ENCODE measurements at places on chromosomes 12 and 14.

DNA sequence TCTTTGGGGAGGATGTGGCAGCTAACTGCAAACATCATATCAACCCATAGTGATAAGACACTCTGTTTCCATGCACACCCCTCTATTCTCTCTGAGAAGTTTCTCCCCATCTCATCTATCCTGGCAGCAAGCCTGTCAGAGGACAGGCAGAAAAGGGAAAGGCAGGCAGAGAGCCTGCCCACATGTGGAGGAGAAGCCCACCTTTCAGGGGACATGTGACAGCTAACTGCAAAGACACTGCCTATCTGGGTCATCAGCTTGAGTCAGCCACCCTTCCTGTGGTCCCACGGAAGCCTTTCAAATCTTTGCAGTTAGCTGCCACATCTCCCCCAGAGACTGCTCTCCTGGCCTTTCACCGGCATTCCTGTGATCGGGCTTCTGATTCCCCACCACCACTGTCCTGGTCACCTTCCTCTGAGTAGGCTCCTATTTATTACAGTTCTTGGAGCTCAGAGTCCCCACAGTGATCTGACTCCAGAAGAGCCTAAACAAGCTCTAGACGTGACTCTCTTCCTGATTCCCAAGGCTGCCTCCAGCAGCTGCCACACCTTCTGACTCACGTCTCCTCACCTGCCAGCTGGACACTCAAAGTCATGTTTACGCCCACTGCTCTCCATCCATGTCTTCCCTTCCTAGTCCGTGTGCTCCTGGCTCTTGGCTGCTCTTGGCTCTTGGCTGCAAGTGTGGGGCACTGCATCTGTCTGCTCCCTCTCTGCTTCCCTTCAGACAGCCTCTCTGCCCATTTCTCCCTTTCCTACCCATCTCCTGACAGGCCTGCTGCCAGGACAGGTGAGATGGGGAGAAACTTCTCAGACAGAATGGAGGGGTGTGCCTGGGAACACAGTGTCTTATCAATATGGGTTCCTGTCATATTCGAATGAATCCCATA, 7.5 kb upstream of the KRT1 start:
- no peak for DNase-seq

DNA sequence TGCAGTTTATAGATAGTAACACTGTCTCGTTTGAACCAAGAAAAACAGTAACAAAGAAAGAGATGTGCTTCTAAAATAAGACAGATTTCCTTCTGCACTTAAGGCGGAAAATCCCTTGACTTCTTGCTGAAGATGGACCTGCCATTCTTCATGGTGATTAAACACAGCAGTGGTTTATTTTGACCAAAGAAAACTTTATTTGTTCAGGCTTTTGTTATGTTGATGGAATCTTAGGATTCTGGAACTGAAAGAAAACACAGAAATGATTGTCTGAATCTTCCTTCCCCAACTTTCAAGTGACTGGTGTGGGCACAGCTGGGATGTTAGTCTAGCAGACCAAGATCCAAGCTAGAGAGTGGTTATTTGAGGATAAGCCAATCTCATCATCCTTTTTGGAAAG, 72.2 kb downstream of the DACT1 start:
- no peak for DNase-seq

DNA sequence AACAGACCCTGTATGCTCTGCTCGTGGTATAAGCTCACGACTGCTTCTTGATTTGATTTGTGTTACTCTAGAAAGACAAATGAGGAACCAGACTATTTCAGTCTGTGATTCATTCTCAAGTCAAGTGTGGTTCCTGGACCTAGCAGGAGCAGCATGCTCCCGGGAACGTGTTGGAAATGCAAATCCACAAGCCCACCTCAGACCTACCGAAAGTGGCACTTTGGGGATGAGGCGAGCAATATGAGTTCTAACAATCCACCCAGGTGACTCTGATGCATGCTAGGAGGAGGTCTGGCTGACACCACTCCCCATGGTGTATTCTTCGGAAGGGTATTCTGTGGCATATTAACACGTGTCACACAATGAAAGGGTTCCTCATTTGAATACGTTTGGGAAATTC, 59.5 kb upstream of the TMX1 start:
- DNase-seq = no peak

GRCh38 chr12:109302358-109302757, 6.7 kb downstream of the FOXN4 start:
- DNase-seq = no peak

- no peak for DNase-seq
Measured at GRCh38 chr14:106277503-106277902, 751.1 kb downstream of the TMEM121 start.

GRCh38 chr12:104751120-104751519, 207.0 kb downstream of the SLC41A2 start:
- DNase-seq = no peak

- no peak for DNase-seq
Measured at GRCh38 chr14:104602933-104603325, 1.6 kb downstream of the TMEM179 start.

DNA sequence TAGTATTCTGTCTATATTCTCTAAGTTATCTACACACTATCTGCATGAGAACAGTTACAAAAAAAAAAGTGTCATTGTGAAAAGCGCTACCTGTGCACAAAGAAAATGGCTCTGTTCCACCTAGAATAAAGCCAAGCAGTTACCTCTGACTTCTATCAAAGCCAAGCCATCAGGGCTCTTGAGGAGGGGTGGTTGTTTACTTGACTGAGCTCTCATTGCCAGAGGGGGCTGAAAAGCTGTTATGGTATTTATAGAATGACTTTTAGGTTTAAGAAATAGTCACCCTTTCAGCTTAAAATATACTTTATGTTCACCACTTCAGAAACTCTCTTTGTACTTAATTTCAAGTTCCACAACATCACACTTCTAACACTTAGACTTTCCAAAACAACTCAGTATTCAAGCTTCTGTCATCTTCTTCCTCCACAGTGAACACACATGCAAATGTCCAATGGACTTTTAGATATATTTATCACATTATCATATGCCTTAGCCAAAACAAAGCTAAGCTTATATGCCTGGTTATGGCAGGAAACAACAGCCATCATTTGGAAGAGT, 7.5 kb downstream of the ITPR2 start:
- no peak for DNase-seq

GRCh38 chr12:14656846-14657245, 39.6 kb downstream of the GUCY2C start:
- DNase-seq = no peak

- DNase-seq = no peak
Measured at GRCh38 chr12:54708826-54709225, 60.7 kb upstream of the DCD start.

DNA sequence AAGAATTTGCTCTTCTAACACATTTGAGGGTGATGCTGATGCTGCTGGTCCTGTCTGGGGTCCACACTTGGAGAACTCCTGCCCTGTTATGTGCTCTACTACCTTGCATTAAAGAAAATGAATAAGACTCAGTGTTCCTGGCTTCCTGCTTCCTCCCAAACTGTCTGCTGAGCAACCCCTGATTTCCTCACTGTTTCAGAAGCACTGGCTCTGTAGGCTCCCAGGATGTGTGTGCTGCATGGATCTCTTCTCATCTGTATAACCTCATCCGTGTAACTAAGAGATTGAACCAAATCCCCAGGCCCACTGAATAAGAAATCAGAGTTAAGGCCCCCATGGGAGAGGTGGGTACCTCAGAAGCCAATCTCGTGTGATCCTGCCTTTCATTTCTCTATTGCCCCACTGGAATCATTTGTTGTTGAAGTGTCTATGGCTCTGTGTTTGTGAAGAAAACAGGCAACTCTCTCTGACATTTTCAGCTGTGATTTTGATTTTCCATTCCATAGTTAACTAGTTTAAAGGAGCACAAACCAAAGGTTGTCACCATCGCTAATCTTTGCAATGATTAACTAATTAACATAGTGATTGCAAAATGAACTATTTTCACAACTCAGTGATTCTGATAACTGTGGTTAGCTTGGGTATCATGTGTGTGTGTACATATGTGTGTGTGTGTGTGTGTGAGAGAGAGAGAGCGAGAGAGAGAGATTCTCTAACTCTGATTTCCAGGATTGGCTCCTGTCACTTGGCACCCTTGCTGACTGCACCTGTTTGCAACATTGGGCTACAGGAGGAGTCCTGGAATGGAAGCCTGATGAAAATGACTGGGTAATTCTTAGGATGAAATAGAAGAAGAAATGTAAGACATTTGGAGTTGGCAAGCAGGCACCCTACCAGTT, 196.2 kb downstream of the SLC38A4 start:
- DNase-seq = no peak

DNA sequence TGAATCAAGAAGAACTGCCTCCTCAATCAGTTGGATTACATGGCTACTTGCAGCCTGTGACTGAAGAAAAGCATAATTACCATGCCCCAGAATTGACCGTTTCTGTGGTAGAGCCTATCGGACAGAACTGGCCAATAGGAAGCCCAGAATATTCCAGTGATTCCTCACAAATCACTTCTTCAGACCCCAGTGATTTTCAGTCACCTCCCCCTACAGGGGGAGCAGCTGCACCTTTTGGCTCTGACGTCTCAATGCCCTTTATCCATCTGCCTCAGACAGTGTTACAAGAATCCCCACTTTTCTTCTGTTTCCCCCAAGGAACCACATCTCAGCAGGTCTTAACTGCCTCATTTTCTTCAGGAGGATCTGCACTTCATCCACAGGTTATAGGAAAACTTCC, 80.8 kb downstream of the RAD52 start:
- DNase-seq = no peak

DNA sequence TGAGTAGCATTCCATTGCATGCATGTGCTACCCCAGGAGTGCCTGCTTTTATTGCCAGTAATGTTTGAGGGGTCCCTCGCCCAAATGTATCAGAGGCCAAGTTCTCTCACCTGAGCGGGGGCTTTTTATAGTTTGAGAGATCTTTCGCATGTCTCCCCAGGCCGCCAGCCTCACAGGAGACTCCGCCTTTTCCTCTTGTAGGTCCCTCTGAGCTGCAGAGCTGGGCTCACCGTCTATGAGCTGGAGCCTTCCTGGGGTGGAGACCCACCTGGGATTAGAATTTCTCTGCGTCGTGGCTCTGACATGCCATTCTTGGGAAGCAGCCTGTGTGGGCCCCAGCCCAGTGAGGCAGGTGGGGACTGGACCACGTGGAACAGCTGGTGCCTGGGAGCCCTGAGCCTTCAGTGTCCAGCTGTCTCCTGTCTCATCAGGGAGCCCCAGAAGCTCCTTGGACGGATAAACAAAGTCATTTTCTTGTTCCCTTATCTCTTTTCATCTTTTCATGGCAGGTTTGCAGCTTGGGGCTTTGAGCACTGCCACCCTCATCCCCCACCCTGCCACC, 261.7 kb upstream of the CRY1 start:
- DNase-seq = no peak

GRCh38 chr12:115852054-115852453, 425.4 kb downstream of the MED13L start:
- DNase-seq = no peak

DNA sequence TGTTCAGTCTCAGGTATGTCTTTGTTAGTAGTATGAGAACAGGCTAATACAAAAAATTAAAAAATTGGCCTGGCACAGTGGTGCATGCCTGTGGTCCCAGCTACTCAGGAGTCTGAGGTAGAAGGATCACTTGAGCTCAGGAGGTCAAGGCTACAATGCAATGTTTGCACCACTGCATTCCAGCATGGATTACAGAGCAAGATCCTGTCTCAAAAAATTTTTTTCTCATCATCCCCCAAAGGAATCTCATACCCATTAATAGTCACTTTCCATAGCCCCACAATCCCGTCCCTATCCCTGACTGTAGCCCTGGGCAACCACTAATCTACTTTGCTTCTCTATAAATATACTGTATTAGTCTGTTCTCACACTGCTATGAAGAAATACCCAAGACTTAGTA, 57.8 kb downstream of the TTC8 start:
- DNase-seq = no peak

- no peak for DNase-seq
Measured at GRCh38 chr14:51879170-51879569, 18.8 kb downstream of the GNG2 start.

DNA sequence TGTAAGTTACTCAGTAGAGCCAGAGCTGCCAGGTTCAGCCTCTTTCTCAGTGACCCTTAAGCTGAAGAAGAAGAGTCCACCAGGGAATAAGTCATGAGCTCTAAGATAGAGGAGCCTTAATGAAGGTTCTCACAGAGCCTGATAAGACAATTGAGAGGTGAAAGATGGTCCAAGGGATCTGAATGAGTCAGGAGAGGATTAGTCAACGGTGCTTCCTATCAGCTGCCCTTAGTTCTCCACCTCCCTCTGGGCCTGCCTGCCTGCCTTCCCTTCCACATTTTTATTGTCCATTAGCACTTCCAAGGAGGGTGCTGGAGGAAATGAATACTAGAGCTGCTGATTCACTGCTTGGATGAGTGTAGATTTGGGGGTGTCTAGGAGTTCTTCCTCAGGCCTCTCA, 161.7 kb upstream of the RMST start:
- no peak for DNase-seq

GRCh38 chr12:111285200-111285599, 83.7 kb downstream of the PHETA1 start:
- DNase-seq = no peak

GRCh38 chr12:67222302-67222701, 46.9 kb upstream of the CAND1 start:
- DNase-seq = no peak

GRCh38 chr14:40417777-40418401, 985.7 kb upstream of the FBXO33 start:
- no peak for DNase-seq

GRCh38 chr14:47438650-47439140, 236.7 kb downstream of the MDGA2 start:
- DNase-seq = peak; percentile 63

- DNase-seq = no peak
Measured at GRCh38 chr12:113818283-113818682, 147.8 kb downstream of the RBM19 start.

DNA sequence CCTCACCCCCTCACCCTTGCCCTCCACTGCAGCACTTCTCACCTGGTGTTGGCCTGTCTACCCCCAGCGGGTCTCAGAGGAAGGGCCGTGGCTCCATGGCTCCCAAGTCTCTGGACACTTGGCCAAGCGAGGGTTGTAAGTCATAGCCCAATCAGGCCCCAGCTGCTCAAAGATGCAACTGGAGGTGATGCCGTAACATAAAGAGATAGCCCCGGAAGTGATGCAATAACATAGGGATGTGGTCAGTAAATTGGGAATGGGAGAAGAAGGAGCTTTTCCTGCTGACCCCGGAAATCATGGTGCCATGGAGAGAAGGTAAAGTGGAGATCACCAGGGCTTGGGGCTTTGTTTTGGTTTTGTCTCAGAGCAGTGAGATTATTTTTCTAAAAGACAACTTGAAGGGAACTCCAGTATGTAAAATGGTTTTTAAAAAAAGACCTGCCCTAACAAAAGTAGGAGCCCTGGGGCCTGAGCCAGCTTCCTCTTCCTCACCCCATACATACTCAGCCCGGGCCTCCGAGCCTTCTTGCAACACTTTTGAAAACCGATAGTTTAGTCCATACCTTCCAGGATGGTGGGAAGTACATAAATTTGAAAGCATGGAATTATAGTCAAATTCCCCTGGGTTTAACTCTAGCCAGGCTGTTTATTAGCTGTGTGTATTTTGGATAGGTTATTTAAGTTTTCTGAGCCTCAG, 212.5 kb downstream of the CRADD start:
- DNase-seq = peak; percentile 56

GRCh38 chr12:65892841-65893251, 68.6 kb downstream of the HMGA2 start:
- peak; percentile 58 for DNase-seq

GRCh38 chr14:78325911-78326310, 155.7 kb downstream of the NRXN3 start:
- no peak for DNase-seq

Measured in fibroblast of skin of left quadriceps (primary cell).